ENCODE measurements at places on chromosomes 3 and 15.

GRCh38 chr15:66880380-66881155 is 178.5 kb downstream of the SMAD6 start:
- no peak for DNase-seq

- no peak for DNase-seq
Observed at GRCh38 chr3:159417761-159418160, 570.9 kb upstream of the IL12A start.

DNA sequence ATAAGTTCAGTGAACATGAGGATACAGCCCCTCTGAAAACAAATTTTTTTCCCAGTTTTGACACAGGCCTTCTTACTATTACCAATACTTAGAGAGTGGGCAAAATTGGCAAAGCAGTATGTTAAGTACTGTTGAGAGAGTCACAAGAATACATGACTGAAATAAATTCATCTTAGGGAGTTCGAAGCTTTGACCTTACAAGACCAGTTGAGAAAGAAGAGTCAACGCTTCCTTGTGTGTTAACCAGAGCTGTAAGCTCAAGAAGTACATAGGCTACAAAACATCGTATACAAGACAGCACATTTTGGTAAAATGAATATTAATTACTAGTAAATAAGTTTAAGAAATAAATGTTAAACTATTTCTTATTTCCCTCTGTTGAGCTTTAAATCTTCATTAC is 164.4 kb upstream of the RORA start:
- no peak for DNase-seq

- no peak for DNase-seq
Observed at GRCh38 chr3:28050885-28051284, 190.5 kb upstream of the CMC1 start.

GRCh38 chr3:182837855-182838454 is 44.7 kb downstream of the ATP11B start:
- peak; percentile 24 for DNase-seq
